ENCODE measurements at places on chromosomes 5 and 9.

DNA sequence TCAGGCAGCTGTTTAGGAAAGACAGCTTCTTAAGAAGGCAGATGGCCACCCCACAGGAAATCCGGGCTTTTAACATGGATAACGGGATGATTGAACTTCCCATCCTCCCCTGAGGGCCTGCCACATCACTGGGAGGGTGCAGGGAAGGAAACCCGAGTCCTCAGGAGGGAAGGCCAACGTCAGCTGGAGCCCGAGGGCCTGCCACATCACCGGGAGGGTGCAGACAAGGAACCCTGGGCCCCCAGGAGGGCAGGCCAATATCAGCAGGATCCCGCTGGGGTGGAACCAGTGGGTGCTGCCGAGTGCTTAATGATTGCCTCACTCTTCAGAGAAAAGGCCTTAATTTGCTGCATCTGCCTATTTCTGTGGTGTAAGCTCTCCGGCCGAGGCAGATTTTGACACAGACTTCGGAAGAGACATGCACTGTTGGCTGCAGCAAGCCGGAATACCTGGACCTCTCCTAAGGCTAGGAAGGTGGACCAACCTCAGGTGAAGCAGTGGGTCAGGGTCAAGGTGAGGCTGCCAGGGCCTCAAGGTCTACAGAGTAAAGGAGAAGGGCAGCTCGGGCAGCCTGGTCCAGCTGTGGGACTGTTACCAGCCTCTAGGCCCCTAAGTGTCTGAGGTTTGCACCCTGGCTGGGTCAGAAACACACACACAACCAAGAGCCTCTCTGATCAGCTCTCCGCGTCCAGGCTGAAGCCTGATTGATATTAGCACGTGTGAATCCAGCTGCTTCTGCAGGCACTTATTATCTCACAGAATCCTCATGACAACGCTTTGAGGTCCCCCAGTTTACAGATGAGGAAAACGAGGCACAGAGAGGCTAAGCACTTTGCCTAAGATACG, 14.8 kb upstream of the COL5A1 start:
- no peak for DNase-seq

DNA sequence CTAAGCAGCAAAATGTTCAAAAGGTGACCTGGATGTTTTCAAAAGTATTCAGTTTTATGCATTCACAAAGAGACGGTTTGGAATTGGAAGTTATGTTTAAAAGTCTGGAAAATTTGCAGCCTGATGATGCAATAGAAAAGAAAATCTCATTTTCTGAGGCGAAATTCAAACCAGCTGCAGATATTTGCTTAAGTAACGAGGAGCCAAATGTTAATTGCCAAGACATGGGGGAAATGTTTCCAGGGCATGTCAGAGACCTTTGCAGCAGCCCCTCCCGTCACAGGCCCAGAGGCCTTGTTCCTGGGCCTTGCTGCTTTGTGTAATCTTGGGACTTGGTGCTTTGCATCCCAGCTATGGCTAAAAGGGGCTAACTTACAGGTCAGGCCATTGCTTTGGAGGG, 228.2 kb downstream of the MAN2A1 start:
- no peak for DNase-seq

DNA sequence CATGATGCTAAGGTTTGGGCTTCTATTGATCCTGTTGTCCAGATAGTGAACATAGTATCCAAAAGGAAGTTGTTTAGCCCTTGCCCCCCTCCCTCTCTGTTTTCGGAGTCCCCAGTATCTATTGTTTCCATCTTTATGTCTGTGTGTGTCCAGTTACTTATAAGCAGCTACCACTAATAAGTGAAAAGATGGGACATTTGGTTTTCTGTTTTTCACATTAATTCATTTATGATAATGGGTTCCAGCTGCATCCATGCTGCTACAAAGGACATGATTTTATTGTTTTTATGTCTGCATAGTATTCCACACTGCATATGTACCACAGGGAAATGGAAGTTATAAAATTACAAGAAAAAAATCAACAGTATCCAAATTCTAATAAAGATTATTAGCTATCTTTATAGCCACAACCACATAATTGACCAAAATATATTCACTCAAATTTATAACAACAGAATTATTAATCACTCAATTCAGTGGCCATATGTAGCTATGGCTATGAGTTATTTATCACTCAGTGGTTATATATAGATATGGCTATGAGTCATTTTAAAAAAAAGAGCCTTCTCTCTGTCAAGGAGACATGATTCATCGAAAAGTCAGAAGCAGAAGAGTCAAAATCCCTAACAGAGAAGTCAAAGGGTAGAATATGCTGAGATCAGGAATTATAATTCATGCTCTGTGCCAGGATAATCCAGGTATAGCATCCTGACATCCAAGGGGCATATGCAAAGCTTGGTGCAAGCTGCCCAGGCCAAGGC, 367.5 kb downstream of the DEPDC1B start:
- DNase-seq = no peak

- DNase-seq = no peak
These were observed 30.1 kb downstream of the ARRDC3 start for GRCh38 chr5:91352831-91353695.

DNA sequence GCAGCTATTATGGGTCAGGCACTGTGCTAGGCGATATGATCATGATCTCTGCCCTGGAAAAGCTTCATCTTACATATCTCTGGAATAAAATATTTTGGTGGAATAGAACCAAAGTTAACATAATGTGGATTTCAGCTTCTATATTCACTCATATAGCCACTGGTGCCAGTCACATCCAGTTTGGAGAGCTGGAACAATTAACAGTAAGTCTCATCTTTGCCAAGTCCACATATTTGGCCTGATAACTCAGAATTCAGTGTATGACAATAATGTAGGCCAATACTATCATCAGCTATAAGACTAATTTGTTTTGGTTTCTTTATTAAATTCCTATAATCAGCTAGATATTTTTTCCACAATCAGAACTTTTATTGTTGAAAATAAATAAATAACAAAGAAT, 5.9 kb upstream of the FAM13B start:
- DNase-seq = peak; percentile 72

DNA sequence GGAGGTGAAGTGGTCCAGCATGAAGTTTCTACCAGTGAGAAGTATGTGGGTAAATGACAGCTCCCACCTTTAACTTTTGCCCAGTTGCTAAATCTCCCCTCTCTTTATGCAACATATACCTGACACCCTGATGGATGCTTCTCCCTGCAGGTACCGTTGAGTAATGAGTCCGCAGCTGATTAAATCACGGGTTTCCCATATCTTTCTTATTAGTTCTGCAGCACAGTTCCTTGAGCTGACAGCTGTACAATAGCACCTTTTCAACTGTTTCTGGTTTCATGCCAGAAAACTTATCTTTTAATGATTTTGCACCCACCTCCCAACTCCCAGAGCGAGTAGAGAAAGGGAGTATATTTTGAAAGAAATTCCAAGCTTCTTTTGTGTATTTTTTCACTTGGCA, 161.0 kb upstream of the TUT7 start:
- DNase-seq = no peak

GRCh38 chr5:126965061-126965475, 65.3 kb downstream of the MARCHF3 start:
- no peak for DNase-seq

DNA sequence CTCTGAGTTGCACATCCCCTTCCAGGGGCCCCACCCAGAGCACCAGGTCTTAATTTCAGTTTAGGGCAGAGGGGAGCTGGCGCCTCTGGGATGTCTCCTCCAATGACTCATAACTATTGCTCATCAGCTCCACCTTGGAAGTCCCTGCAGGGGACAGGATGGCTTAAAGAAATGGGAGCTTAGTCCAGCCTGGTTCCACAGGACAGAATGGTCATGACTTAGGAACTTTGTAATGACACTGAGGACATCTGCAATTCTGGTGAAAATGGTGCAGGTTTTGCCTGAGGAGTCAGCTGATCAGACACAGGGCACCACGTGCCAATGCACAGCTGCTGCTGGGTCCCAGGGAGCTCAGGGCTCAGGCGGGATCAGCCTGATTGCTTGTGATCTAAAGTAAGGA, 16.4 kb upstream of the PPP1R26 start:
- DNase-seq = no peak
